ENCODE measurements at places on chromosomes 7 and 10.

DNA sequence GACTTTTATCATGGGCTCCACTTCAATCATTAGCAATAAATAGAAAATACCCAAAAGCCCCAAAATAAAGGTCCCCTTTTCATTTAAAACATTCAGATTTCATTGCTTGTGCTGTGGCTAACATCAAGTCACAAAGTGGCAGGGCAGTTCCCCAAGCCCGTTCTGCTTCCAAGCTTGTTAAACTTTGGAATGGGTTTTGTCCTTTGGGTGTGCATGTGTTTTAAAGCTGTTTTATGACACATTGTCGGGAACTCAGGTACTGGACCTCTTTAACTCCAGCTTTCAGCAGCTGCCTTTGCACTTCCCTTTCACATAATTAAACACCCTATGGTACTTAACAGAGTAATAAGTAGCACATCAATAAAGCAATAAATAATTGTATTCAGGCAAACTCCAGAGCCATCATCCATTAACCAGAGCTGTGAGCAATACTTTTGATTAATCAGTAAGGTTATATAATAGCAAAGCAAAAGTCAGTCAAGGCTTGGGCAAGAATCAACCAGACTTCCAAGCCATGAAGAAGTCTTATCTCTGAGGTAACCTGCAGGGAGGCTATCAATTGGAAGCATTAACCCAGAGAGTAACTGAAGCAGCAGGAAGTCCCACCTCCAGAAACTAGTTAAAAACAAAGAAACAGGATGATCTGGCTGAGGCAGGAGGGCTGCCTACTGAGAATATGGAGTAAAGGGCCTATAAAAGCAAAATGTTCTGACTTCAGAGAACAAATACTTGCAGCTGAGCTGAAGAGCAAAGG, 56.1 kb upstream of the ARID5B start:
- no peak for DNase-seq

DNA sequence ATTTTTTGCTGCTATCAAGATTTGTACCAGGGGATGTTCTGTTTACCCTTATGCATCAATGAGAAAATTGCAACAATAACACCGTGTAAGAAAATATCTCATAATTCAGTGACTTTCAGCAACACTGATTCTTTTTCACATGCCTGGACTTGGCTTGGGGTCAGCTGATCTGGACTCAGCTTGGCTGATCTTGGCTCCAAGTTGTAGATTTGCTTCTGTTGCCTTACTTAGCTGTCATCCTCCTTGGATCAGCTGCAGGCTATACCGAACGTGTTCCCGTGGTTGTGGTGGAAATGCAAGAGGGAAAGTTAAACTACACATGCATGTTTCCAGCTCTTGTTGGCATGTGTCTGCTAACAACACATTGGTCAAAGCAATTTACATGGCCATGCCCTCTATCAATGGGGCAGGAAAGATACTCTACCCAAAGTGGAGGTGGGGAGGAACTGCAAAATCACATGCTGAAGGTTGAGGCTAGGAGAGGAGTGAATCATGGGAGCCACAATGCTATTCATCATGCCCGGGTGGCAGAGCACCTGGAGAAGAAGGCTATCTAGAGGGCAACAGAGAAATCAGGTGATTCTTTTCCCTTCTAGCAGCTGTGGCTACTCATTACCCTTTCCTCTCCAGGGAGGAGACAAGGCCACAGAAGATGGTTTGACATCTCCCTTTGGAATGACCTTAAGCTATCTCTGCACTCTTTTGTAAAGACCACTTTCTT, 1276.3 kb upstream of the AUTS2 start:
- DNase-seq, result no peak

DNA sequence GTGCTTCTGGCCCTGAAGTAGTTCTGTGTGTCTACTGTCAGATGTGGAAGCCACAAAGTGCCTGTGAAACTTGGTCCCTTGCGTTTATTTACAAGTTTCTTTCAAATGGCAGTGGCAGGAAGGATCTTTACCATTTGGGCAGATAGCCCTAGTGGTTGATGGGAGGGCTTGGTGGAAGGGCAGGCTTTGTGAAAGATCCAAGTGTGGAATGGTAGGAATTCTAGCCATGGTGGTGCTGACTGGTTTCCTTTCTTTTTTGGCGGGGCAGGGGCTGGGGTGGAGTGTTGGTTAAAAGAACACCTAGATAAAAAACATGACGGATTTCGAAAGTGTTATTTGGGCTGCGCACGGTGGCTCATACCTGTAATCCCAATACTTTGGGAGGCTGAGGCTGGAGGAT, 27.0 kb downstream of the AUTS2 start:
- DNase-seq, result no peak

GRCh38 chr7:159145490-159145855, 806 bp upstream of the VIPR2 start:
- no peak for DNase-seq

- DNase-seq, result no peak
Measured at GRCh38 chr10:18668026-18668425, 8.8 kb downstream of the ARL5B start.

DNA sequence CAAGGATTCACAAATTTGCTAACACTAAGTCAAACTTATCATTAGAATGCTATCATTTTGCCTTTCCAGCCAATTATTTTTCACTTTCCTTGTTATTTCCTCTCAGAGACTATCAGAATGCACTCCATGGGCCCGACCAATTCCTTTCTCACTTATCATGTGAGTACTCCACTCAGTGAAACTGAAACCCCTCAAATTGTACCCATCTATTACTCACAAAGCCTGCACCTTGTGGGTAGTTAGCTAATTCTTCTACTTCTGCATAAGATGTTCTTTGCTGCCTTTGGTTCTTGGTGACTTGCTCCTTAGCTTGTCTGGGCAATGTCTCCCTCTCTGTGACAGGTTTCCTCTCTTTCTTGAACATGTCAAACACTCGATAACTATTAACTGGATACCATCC, 35.2 kb upstream of the MBL2 start:
- DNase-seq, result no peak

DNA sequence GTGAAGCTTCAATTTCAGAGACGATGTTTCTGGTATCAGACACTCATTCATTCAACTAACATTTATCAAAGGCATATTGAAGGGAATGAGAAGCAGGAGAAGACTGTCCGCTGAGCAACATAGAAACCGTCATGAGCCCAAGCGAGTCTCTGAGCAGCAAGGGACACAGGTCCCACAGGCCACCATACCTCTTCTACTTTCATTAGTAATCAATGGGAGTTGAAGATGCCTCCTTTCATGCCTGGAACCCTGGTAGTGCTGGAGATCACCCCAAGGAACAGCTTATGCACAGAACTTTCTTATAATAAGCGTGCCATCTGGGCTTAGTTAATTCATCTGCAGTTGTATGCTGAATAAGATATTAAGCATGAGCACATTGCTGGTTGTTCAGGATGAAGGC, 1.2 kb downstream of the PAX4 start:
- DNase-seq, result no peak

- DNase-seq, result no peak
Measured at GRCh38 chr10:33612116-33612515, 277.6 kb upstream of the NRP1 start.

DNA sequence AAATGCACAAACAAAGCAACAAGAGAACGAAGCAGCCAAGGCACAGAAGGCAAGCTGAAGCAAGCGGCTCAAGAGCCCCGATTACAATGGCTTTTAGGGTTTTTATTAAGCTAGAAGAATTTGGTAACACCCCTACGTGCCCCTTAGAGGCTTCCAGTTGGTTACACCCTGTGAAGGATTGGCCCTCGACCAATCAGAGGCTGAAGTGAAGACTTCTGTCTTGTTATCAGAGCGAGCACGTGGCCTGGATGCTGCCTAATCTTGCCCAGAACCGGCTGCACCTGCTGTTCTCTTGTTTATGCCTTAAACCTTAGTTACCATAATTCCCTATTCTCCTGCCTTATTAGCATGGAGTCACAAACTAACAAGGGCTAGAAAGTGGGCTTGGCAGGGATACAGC, 21.4 kb downstream of the KCNK18 start:
- no peak for DNase-seq
